ENCODE measurements at places on chromosomes 5 and 9. TPM values are rescaled to one million over a fixed set of nuclear protein-coding genes. Genes with fewer than 3 reads are reported as not detected.
A peak's percentile ranks its signal among the peaks of the same experiment; 100 is the strongest.

SPOCK1 gene
- not detected for total RNA-seq

DNA sequence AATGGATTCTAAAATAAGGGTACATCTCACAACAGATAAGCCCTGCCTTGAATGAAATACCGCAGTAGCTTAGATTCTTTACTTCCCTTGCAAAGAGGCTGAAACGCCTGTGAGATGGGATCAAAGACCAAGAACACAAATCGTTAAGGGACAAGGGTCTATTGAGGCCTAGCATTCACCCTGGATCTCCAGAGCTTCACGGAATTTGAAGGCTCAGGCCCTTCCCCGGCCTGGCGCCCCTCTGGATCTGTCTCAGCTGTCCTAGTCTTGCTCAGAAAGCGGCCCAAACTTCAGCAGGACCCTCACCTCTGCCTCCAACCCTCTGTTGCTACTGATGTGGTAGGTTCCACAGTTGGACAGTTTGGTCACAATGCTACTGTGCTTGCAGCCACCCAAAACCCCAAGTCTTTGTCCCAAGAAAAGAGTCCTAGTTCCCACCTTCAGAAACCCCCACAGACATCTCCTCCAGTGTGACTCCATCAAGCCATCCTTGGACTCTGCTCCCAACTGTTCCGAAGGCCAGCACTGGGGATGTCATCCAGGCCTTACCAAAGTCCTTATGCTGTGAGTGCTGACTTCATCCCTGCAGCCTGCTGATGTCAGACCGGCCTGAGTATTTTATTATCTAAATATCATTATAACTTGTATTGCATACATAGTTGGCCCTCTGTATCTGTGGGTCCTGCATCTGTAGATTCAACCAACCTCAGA lies 9.4 kb downstream of the CORO2A start:
- peaks cover 11% of the 10 kb centered on the region for H3K4me1 ChIP-seq
- no peaks in the 10 kb centered on the region for H3K36me3 ChIP-seq
- H3K27me3 ChIP-seq = no peaks in the 10 kb centered on the region
- DNase-seq = no peak
- H3K4me3 ChIP-seq = no peak overlapping the region

GRCh38 chr9:127873223-127873691 lies 4.2 kb downstream of the AK1 start:
- H3K36me3 ChIP-seq = peaks cover 1% of the 10 kb centered on the region
- DNase-seq = no peak
- H3K27ac ChIP-seq = no peak overlapping the region
- H3K4me1 ChIP-seq = no peaks in the 10 kb centered on the region
- H3K27me3 ChIP-seq = peaks cover 2% of the 10 kb centered on the region
- no peak overlapping the region for H3K4me3 ChIP-seq

DNA sequence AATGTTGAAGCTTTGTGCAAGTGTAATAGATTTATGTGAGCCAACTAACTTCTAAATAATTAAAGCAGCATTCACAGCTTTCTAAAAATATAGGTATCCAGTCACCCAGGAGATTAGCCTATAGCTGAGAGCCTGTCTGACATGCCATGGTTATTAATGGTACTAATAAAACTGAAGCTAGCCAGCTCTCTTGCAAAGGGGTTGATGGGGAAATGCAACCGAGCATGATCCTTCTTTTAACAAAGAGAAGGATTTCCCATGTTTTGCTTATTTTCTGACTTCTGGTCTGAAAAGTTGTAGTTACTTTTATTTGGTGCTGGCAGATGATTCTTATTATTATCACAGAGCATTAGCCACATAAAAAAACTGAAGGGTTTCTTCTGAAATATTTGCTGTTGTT lies 488.7 kb upstream of the CYLC2 start:
- H3K4me1 ChIP-seq = no peaks in the 10 kb centered on the region
- DNase-seq = no peak
- no peak overlapping the region for H3K4me3 ChIP-seq
- no peaks in the 10 kb centered on the region for H3K36me3 ChIP-seq

DNA sequence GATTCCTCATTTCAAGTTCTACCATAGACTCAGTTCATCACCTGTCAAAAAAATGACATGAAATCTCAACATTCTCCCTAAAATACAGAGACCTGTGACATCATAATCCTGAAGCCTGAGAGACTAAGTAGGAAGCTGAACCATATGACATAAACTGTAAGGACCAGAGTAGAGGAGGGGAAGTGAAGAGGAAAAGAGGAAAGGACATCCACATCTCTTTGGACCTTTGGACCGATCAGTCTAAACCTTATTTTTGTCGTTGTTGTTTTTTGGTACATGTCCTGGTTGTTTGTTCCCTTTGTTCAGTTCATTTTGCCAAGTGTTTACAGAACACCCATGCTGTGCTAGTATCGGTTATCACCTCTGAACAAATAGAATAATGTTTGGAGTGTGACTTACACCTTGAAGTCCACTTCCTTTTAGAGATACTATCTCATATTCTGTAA lies 41.9 kb downstream of the LURAP1L start:
- no peak overlapping the region for H3K27ac ChIP-seq
- H3K4me3 ChIP-seq = no peak overlapping the region
- no peaks in the 10 kb centered on the region for H3K27me3 ChIP-seq
- DNase-seq = no peak
- no peaks in the 10 kb centered on the region for H3K36me3 ChIP-seq
- no peaks in the 10 kb centered on the region for H3K4me1 ChIP-seq

- H3K4me3 ChIP-seq = no peak overlapping the region
- H3K27me3 ChIP-seq = no peaks in the 10 kb centered on the region
- H3K36me3 ChIP-seq = no peaks in the 10 kb centered on the region
- H3K4me1 ChIP-seq = no peaks in the 10 kb centered on the region
- H3K27ac ChIP-seq = no peak overlapping the region
- DNase-seq = no peak
Measured at GRCh38 chr5:13581132-13581531, 363.4 kb downstream of the DNAH5 start.

DNA sequence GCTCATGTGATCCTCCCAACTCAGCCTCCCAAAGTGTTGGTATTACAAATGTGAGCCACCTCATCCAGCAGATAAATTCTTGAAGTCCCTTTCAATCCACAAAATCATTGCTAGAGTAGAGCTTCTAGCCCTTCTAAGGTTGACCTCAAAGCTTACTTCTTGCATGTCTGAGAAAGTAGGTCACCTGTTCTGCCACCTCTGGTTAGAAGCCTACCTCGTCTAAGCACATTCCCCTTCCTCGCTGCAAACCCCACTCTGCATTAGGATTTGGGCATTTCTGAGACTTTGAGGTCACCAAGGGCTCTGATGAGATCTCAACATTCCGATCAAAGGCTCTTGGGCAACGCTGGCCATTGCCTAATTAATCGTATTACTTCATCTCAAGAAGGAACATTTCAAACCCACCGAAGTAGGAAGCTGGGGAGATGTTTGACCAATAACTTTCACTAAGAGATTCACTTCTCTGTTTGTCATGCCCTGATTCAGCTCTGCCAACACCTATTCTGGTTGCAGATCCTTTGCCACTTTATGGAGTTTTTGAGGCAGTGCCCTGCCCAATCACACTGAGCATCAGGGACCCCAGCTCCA lies 8.6 kb downstream of the ADAM19 start:
- no peaks in the 10 kb centered on the region for H3K27me3 ChIP-seq
- H3K36me3 ChIP-seq = peaks cover 36% of the 10 kb centered on the region
- peaks cover 46% of the 10 kb centered on the region for H3K4me1 ChIP-seq
- no peak overlapping the region for H3K4me3 ChIP-seq
- no peak for DNase-seq
- peak overlapping the region; percentile 10 for H3K27ac ChIP-seq

TMEM174 gene
- not detected for total RNA-seq

GRCh38 chr5:133925269-133925668 lies 43.2 kb downstream of the C5orf15 start:
- no peak for DNase-seq
- no peak overlapping the region for H3K27ac ChIP-seq
- H3K36me3 ChIP-seq = no peaks in the 10 kb centered on the region
- peaks cover 6% of the 10 kb centered on the region for H3K27me3 ChIP-seq

CMYA5 gene
- total RNA-seq = 0.22 TPM

ZDHHC11B gene
- total RNA-seq = 2.4 TPM

PALM2AKAP2 gene
- not detected for total RNA-seq

Data from activated naive CD8-positive, alpha-beta T cell treated with anti-CD3 and anti-CD28 coated beads, Interleukin-2, amount 10 ng/mL, durations not matched to agents 7 days and 5 days (primary cell).